NCI-H1694 treated with DMSO at 0.1 percent for 48 hours (cell line): ENCODE measurements at places on chromosomes 16 and 17.

- DNase-seq, result no peak
Measured at GRCh38 chr17:33385133-33385532, 92.0 kb upstream of the ASIC2 start.

DNA sequence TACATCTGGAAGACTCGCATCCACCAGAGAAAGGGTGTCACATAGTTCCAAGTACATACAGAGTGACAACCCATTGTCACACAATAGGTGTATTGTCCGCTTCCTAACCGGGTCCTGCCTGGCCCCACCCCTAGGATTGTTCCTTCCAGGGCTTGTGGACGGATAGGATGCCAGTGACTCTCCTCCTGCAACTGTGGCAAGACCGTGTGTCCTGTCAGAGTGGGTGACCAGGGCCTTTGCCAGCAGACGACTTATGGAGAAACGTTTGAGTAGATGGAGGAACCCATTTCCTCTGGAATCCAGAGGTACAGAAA is 258.4 kb downstream of the CPPED1 start:
- no peak for DNase-seq

DNA sequence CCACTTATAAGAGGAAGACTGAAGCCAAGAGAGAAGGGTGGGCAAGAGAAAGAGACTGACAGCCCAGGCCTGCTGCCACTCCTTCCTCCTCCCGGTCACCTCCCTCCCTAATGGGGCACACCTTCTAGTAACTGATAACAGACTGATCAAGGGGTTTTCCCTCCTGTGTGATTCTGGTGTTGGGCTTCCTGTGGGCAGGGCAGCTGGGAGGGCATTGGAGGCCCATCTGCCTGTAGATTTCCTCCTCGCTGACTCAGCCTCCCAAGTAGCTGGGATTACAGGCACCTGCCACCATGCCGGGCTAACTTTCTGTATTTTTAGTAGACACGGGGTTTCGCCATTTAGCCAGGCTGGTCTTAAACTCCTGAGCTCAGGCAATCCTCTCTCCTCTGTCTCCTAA is 16.2 kb downstream of the CA4 start:
- DNase-seq, result no peak

DNA sequence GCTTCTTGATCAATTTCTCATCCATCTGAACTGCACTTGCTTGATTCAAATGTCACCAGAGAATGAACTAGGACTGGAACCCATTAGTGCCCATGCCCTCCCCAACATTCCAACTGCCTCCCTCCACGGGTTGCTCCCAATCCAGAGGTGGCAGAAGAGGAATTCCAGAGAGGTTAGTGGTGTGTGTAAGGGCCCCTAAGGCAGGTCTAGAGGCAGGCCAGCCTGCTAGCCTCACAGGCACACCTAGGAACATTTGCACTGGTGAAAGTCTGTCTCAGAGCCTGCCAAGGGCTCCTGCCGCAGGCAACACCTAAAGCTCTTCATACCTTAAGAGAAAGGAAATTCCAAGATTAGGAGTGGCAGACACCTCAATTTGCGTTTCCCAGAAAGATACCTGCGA is 21.2 kb upstream of the CMTM4 start:
- no peak for DNase-seq

DNA sequence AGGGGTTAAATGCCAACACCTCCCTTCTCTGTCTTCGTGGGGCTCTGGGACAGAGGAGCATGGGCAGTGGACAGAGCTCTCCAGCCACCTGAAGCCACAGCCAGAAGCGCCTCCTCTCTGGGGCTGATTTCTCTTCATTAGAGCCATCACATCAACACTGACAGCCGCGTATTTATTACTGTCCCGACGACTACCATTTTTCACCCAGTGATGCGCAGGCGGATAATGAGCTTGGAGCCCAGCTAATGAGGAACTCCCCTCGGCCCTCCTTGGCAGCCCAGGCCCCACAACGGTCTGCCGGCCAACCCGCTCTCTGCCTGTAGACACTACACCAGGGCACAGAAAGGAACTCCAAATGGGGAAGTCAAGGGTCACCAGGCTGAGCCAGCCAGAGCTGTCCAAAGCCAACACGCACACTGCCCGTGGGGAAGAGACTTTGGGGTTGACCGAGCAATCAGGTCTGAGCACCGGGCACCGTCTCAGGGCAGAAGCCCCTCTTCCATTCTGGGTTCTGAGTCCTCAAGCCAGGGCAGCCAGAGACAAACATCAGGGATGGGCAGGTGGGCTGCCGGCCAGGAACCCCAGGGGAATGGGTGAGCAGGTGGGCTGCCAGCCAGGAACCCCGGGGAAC is 13.2 kb downstream of the SDK2 start:
- no peak for DNase-seq

DNA sequence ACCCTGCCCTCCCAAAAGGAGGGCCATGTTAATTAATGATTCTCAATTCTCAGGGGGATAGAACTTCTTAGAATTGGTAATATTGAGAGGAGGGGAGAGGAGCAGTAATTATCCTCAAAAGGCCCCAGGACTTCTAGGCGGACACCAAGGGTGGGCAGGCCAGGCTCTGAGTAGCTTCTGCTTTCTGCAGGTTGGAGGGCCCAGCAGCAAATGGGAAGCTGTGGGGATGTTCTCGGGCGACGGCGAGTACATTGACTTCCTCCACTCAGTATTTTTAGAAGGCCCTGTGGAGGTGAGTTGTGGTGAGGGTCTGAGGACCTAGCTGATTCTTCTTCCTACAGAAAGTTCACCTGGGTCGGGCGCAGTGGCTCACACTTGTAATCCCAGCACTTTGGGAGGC is 57.5 kb downstream of the DNAH2 start:
- no peak for DNase-seq
